ENCODE measurements at places on chromosomes 4 and X.

DNA sequence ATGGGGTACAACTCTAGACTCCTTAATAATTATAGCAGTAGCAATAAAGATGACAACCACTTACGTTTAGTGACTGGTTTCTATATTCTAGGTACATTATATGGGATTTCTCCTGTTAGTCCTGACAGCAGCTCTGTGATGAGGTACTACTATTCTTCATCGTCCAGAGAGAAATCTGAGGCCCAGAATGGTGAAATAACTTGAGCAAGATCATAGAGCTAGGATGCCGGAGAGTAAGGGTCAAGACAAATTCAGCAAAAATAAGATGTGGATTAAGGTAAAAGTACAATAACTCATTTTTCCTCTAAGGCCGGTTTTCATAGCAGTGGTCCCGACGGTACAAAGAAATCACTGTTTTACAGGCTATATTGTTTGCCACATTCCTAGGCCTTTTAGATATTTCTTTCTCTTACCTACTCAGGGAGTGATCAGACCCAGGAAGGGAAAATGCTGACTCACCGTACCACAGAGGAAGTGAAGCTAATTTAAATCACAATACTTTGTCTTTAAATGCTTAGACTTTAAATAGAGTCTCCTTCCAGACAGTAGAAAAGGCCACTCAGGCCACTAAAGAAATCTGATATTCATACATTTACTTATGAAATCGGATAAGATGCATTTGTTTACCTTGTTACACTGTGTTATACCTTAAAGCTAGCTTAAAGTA is 2023.0 kb upstream of the AGA start:
- no peak for DNase-seq

- no peak for DNase-seq
These were observed 46.4 kb downstream of the ARHGEF38 start for GRCh38 chr4:105598787-105599186.

GRCh38 chrX:41677183-41678060 is 11.4 kb upstream of the GPR34 start:
- DNase-seq = no peak

- no peak for DNase-seq
These were observed 88.6 kb downstream of the IRF2 start for GRCh38 chr4:184385705-184386141.

DNA sequence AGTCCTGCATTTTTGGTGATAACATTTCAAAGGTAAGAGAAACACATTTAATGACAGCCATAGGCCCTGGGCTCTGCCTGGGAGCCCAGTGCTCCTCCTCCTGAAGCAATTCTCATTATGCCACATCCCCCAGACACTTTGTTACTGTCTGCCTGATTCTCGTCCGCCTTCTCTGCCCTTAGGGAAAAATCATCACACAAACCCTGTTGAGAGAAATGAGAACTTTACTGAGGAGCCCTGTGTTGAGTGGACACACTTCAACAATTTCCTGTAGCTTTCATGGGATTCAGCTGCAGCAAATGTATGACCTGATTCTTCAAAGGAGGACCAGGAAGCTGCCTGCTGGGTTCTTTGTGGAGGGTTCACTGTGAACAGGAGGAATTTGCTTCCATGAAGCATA is 566.5 kb upstream of the FRG1 start:
- no peak for DNase-seq

DNA sequence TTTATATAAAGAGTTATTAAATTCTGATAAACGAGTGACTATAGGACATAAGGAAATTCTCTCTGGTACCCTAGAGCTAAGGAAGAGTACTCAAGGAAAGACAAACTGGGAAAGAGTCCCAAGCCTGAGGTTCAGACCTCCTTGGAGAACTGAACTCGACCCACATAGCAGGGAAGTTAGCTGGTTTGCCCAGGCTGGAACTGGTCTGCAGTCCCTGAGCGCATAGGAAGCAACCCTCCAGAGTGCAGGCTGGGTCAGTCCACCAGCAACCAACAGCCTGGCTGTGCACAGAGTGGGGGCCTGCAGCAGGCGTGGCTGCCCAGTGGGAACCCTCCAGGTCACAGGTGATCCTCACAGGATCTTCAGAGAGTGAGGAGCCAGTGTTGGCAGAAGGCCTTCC is 114.1 kb downstream of the SOWAHB start:
- no peak for DNase-seq

GRCh38 chrX:97751735-97752134 is 868.0 kb downstream of the RPA4 start:
- no peak for DNase-seq

DNA sequence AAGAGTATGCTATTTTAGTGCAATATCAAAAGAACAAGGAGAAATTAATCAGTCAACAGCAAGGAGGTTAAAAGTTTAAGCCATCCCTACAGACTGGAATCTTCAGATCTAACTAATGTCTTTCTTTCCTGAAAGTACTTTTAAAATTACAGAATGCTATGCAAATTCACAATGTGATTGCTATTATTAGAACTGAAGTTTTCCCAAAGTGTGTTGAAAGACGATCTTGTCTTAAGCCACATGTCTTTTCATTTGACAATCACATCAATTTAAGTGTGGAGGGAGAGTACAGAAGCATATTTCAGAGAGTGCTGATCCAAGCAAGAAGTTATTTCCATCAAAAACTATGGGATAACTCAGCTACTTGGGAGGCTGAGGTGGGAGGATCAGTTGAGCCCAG is 64.7 kb upstream of the TNIP3 start:
- DNase-seq = no peak

- no peak for DNase-seq
These were observed 13.4 kb downstream of the LEF1 start for GRCh38 chr4:108155373-108155772.

- no peak for DNase-seq
These were observed 129.8 kb downstream of the ATG4A start for GRCh38 chrX:108221301-108221864.

- no peak for DNase-seq
These were observed 16.7 kb downstream of the LGI2 start for GRCh38 chr4:25013756-25014661.

- no peak for DNase-seq
These were observed 194.4 kb upstream of the ANK2 start for GRCh38 chr4:112855058-112855457.

GRCh38 chr4:182147391-182147790 is 95.8 kb upstream of the TENM3 start:
- DNase-seq = no peak

DNA sequence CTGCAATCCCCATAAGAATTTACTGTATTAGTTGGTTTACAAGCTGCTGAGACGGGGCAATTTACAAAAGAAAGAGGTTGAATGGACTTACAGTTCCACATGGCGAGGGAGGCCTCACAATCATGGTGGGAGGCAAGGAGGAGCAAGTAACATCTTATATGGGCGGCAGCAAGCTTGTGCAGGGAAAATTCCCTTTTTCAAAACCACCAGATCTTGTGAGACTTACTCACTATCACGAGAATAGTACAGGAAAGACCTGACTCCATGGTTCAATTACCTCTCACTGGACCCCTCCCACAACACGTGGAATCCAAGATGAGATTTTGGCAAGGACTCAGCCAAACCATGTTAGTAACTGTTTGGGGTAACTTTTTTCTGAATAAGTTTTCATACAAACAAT is 1.8 kb upstream of the SPATA18 start:
- DNase-seq = no peak

- DNase-seq = no peak
These were observed 152.5 kb upstream of the SPRY1 start for GRCh38 chr4:123244137-123244536.

- no peak for DNase-seq
These were observed 136.2 kb downstream of the SMIM20 start for GRCh38 chr4:26050212-26050643.

DNA sequence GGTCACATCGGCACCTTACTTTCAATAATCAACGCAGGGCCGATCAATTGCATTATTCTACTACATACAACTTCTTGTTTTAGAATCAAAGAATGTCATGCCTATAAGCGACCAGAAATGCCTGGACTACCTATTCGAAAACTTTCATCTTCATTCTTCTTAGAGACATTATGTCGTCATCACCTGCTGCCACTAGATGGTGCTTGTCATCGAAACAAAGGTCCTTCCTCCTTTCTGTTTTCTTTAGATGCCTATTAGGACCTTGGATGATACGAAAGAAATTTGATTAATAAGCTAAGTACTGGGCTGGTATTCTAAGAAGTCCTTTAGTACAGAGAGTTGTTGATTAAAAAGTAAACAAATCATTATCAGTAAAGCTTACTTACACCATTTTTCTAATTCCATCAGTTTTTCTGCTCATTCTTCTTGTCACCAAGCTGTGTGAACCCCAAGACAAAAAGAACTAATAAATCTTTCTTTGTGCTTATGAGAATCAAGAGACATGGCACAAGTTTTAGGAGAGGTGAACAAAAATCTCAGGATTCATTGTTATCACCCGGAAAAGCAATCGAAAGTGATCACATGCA is 154.5 kb upstream of the SLC4A4 start:
- DNase-seq = peak; percentile 14

DNA sequence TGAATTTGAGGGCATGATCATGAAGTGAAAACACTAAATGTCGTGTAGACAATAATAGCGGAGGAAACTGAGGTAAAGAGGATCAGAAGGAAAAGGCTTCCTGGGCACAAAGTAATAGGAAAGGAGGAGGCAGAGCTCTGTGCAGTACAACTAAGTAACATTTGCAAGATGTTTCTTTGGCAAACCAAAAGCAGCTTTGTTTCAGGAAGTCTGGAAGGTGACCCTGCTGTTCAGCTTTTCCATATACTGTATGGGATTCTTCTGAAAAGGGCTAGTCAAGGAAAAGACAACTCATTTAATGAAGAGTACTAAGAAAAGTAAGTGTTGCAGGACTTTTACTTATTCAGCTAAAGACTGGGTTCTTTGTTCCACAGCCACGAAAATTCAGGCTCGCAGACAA is 463.1 kb downstream of the PCDH7 start:
- DNase-seq = no peak

GRCh38 chr4:6017800-6018199 is 431 bp downstream of the C4orf50 start:
- no peak for DNase-seq

- DNase-seq = no peak
These were observed 28.2 kb upstream of the HMGB3 start for GRCh38 chrX:150954951-150955350.

- DNase-seq = no peak
These were observed 116.6 kb downstream of the PAPSS1 start for GRCh38 chr4:107603430-107603829.

- DNase-seq = no peak
These were observed 14.7 kb downstream of the STAP1 start for GRCh38 chr4:67573193-67573592.

- DNase-seq = no peak
These were observed 34.7 kb downstream of the DLG3 start for GRCh38 chrX:70479247-70479921.

DNA sequence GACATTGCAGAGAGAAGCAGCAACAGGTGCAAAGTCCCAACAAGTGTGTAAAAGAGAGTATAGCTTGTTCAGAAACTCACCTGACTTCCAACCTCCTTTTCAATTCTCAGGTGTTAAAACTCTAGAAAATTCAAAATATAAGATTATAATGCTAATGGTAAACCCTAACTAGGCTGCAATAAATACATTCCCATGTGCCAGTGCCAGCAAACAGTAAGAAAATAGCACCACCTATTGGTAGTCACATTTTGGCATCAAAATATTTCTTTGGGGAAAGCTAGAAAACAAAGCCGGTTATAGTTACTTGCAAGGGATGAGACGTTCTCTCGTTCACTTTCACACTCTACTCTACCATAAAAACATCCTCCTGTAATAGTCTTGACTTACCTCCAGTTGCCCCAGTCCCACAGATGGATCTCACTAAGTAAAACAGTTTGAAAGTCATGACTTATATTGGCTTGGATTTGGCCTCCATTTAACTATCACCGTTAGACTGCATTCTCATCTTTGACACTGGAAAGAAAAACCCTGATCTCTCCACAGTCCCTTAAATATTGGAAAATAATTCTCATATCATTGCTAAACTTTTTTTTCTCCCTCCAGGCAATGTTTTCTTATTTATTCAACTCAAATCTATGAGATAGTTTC is 9.6 kb downstream of the BMP3 start:
- no peak for DNase-seq

- DNase-seq = no peak
These were observed 821 bp downstream of the PLK4 start for GRCh38 chr4:127881563-127881864.

DNA sequence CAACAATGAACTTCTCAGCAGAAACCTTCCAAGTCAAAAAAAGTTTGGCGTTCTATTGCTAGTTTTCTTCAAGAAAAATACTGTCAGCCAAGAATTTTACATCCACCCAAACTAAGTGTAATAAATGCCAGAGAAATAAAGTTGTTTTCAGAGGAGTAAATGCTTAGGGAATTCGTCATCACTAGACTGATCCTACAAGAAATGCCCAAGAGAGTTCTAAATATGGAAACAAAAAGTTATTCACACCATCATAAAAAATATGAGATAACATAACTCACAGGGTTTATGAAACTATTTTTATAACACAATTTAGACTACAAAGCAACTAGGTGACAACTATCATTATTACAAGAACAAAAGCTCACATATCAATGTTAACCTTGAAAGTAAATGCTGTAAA is 259.5 kb upstream of the GABRA2 start:
- no peak for DNase-seq

DNA sequence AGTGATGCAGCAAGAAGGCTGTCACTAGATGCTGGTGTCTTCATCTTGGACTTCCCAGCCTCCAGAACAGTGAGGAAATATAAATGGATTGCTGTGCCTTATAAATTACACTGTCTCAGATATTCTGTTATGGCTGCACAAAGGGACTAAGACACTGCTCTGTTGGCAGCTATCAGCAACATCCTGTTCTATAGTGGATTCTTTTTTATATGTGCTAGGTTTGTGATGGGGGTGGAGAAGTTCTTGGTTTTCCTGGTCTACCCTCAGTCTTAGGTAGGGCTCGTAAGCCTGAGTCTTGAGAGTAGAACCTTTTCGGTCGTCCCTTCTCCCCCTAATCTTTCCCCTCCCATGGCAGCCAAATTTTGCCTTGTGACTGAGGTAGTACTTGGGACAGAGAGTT is 17.3 kb downstream of the STIM2 start:
- DNase-seq = no peak

DNA sequence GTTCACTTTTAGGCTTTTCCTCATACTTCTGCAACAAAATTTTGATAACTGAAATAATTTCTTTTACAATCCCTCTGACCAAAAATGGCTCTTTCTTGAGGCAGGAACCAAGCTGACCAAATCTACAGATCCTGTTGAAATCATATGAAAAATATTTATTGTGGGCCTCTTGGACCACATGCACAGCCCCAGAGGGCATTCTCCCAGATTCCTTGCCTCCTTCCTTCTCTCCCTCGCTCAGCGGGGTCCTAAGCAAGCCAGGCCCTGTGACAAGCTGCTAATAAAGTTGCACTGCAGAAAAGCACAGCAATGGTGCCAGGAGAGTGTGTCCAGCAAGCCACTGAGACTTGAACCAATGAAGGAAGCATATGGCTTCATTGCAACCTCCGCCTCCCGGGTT is 40.7 kb downstream of the PRDM5 start:
- no peak for DNase-seq
